Stimulated activated CD8-positive, alpha-beta memory T cell treated with anti-CD3 and anti-CD28 coated beads, Interleukin-4, amount 100 ng/mL, for 1 hour (primary cell): ENCODE measurements at places on chromosomes 12 and 14.

DNA sequence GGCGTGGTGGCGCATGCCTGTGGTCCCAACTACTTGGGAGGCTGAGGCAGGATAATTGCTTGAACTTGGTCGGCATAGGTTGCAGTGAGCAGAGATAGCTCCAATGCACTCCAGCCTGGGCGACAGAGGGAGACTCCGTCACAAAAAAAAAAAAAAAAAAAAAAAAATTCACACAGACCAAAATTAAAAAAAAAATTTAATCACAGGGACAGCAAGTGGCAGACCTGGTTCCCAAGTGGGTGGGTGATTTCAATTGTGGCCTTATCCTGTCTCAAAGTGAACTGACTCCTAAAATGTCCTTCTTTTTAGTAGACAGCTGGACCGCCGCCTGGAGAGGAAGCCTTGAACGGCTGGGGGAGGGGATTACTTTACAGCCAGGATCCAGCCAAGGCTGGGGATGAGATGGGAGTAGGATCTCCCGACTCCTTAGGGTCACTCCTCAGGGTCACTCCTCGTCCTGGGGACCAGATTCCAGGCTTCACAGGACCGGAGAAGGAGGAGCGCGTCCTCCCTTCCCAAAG, 1.5 kb upstream of the KCNH3 start:
- DNase-seq = no peak

DNA sequence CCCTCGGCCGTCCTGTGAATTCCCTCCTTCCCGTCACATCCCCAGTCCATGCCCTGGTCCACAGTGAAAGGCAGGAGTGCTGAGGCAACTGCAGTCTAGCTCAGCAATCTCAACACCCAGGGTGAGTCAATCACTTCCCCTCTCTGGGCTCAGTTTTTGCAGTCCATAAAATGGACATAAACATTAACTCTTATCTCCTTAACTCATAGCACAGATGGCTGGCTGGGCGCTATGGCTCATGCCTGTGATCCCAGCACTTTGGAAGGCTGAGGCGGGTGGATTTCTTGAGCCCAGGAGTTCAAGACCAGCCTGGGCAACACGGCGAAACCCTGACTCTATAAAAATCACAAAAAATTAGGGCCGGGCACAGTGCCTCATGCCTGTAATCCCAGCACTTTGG, 32.4 kb downstream of the CAMKK2 start:
- no peak for DNase-seq

DNA sequence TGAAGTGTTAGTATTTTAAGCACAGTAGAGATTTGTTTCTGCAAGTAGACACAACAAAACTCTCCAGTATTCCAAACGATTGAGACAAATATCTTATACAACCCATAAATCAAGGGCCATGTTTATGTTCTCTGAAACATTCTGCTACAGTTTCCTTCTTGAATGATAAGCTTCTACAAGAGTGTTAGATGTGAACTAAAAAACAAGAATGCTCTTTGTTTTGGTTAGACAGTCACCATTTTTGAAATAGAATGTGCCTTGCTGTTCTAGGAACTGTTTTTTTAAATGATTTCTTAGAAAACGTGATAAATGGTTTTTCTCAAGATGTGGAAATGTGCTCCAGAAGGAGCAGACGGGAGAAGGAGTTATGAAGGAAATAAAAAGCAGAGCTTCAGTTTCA, 1656.3 kb upstream of the FLRT2 start:
- no peak for DNase-seq

GRCh38 chr14:50410921-50411320, 14.2 kb upstream of the CDKL1 start:
- DNase-seq = no peak

DNA sequence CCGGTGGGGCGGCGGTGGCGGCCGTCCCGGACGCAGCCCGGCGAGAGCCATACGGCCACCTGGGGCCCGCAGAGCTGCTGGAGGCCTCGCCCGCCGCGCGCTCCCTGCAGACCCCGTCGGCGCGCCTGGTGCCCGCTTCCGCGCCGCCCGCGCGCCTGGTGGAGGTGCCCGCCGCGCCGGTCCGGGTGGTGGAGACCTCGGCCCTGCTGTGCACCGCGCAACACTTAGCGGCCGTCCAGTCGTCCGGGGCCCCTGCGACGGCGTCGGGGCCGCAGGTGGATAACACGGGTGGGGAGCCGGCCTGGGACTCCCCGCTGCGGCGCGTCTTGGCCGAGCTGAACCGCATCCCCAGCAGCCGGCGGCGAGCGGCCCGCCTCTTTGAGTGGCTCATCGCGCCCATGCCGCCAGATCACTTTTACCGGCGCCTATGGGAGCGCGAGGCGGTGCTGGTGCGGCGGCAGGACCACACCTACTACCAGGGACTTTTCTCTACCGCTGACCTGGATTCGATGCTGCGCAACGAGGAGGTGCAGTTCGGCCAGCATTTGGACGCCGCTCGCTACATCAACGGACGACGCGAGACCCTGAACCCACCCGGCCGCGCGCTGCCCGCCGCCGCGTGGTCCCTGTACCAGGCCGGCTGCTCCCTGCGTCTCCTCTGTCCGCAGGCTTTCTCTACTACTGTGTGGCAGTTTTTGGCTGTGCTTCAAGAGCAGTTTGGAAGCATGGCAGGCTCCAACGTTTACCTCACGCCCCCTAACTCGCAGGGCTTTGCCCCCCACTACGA, 716 bp downstream of the RIOX1 start:
- DNase-seq = peak; percentile 20

DNA sequence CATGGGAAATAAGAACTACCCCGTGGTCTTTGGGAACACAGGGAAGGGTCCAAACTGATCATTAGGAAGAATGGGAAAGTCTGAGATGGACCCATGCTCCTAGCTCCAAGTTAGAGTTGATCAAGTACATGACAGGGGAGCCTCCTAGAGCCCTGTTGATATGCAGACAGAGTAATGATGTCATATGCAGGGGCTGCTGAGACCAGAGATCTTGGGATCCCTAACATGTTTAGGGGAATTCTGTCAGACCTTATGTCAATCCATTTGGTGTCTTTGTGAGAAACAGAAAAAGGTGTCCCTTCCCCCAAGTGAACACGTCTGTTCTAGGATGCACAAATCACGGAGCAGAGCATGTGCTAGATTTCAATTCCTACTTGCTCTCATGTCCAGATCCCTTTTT, 6.6 kb downstream of the SLC25A21 start:
- no peak for DNase-seq

GRCh38 chr12:4954621-4955354, 45.1 kb downstream of the KCNA1 start:
- DNase-seq = no peak

DNA sequence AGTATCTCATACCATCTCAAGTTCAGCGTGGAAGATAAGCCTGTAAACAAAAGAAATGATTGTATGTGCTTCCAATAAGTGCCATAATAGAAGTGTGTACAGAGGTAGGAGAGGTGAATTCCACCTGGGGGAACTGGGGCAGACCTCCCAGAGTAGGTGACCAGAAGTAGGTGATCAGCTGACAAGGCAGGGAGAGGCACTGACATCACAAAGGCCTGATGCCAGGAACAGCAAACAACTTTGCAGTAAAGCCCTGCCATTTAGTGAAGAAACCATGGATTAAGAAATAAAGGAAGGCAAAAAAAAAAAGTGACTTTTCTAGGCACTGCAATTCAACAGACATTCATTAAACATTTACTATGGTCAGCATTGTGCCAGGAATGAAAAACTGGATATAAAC, 31.1 kb downstream of the NR1H4 start:
- DNase-seq = no peak

GRCh38 chr12:68367116-68367515, 35.0 kb upstream of the MDM1 start:
- DNase-seq = no peak

GRCh38 chr12:42166501-42166900, 21.8 kb upstream of the GXYLT1 start:
- DNase-seq = no peak

GRCh38 chr12:32240831-32241230, 134.2 kb downstream of the BICD1 start:
- no peak for DNase-seq

DNA sequence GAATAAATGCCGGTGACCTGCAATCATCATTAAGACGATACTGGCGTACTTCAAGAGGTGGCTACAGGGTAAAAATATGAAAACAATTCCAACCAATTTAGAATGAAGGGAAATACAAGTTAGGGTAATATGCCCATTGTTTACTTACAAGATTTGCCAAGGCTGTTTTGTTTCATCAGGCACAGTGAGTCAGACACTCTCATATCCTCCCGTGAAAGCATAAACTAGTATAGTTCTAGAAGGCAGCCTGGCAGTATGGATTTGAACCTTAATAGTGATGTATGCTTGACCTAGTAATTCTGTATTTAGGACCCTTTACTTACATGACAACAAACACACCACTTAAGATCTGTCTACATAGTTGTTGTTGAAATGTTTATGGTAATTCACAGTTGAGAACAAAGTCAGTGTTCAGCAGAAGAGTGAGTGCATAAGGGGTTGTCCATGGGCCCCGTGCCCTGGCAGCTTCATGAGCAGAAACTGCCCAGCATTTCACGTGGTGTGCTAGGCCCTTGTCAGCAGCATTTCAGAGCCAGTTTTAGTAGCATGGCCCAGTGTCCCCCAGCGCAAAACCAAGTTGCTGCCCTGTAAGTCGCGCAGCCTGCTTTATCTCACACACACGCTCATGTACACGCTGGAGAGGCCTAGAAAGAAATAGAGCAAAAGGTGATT, 80.8 kb downstream of the EP400 start:
- DNase-seq = no peak

DNA sequence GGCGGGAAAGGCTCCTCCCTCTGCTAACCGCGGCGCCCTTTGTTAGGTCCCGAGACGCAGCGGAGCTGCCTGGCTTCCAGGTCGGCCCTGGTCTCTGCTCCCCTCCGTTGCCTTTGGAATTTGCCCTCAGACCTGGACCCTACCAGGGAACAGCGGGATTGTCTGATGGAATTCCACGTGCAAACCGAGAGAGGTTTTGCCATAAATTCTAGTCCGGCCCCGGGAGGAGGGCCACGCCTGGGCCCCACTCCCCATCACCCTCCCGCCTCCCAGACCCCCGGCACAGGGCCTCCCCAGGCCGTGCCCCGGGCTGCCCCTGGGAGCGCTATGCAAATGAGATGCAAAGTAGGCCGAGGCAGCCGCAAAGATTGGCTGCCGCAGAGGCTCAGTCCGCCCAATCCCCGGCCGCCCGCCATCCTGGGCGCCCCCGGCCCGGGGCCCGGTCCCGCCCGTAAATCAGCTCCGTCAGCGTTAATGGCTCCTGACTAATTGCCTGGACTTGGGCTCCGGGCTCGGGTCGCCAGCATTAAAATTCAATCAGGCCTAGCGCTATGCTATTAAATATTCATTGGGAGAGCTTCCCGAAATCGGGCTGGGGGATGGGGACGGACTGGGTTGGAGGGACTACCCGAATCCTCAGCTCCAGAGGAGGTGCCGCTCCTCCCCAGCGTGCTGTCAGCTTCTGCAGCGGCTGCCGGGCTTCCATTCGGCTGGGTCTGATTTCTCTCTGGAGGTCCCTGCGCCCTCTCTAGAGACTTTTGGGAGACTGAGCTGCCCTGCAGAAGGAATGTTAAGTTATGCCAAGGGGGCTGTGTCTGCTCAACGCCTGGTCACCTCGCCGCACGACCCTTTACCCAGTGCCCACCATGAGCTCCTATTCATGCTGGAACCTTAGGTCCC, 15.7 kb upstream of the FIGNL2 start:
- no peak for DNase-seq

DNA sequence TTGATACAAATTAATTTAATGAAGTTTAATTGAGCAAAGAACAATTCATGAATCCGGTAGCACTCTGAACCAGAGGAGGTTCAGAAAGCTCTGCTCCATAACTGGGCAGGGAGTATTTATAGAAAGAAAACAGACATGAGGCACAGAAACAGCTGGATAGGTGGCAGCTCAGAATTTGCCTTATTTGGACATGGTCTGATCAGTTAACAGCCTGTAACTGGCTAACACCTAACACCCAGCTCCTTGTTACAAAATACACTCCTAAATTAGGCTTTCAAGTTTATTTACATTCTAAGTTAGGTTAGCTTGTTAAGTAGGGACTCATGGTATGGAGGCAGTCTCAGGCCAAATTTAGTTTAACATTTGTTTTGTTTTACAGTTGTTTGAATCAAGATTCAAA, 67.8 kb upstream of the TMCC3 start:
- no peak for DNase-seq

DNA sequence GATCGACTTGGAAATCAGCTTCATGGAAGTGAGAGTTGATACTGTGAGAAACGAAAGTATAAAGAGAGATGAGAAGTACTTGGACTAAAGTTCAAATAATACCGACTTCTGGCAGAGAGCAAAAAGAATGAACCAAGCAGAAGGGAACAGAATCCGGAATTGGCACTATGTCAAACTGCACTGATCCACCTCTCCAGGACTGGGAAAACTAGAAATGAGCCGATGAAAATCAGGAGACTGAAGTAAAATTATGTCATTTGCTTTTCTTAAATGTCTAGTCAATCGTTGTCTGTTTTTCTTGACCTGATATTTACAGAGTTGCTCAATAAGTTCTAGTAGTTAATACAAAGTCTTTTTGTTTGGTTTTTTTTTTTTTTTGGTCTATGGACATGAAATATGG, 163.0 kb upstream of the FOXG1 start:
- no peak for DNase-seq

DNA sequence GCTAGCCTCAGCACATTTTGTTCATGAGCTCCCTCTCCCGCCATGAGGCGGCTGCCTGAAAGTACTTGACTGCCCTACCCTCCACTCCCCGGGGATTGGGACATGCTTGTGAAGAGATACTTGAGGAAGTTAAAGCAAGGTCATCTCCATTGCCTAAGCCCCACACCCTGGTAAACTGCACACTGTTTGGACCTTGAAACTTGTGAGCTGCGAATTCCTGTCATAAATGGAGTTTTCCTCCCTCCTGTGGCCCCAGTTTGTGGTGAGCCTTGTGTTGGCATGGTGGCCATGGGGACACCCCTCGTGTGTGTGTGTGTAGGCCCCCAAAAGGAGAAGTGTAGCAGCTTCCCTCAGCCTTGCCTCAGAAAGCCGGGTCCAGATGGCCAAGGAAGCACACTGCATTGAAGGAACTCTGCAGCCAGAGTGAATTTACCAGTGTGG, 395.5 kb downstream of the ZFP36L1 start:
- DNase-seq = no peak

DNA sequence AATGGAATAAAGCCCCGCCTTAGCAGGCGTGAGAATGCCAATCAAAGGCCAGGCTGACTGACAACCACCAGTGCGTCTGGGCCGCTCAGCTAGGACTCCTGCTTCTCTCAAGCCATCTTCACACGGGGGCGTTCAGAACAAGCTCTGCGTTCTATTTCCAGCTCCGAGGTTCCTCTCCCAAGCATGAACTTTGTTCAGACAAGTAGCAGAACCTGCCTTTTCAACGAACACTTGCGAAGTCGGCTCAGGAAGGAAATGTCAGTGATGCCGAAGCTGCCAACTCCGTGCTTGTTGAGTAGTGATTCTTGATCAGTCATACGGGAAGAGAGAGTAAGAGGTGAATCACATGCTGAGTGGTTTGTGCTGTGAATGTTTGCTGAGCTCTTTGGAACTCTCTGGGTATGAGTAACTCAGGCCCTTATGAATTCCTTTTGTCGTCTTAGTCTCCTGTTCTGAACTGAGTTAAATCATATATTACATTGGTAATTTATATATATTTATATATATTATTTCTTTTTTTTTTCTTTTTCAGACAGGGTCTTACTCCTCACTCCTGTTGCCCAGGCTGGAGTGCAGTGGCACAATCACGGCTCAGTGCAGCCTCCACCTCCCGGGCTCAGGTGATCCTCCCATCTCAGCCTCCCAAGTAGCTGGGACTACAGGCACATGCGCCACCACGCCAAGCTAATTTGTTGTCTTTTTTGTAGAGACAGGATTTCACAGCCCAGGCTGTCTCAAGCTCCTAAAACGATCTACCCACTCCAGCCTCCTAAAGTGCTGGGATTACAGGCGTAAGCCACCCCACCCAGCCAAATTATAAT, 29.4 kb upstream of the BCL7A start:
- no peak for DNase-seq

GRCh38 chr12:117842630-117843029, 126.2 kb downstream of the KSR2 start:
- no peak for DNase-seq
